T-cell (primary cell): ENCODE measurements at places on chromosomes 2 and 18. TPM values are rescaled to one million over a fixed set of nuclear protein-coding genes. Genes with fewer than 3 reads are reported as not detected.

Gene CFAP221
- total RNA-seq: not detected

Gene IL1R1
- 4.5 TPM for total RNA-seq

Gene CABLES1
- total RNA-seq: 1.7 TPM

Gene LTBP1
- total RNA-seq: 0.76 TPM

DNA sequence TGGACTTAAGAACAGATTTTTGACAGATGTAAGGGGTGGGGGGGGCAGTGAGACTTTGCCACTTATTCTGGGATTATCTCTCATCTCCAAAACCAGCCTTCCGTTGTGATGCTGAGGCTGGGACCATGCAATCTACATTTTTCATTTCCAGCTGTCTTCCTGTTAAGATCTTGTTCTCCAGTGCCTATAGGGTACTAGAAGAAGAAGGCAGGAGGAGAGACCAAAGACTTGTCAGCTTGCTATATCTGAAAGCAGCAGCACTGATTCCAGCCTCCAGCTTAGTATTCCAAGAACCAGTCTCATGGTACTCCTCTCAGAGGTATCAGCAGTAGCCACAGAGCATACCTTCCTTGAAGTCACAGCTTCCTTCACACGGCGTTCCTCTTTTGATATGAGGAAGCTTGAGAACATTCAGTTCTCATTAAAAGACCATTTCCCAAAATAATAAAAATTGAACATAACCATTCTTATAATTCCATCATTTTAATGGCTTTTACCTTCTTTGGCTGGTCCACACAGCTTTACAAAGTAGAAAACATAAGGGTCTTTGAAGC lies 49.8 kb downstream of the USP34 start:
- DNase-seq: no peak
